ENCODE measurements at places on chromosomes 12 and 14. TPM values are rescaled to one million over a fixed set of nuclear protein-coding genes. Genes with fewer than 3 reads are reported as not detected.

The LBHD2 gene
- total RNA-seq, result not detected

The DACT1 gene
- total RNA-seq, result 0.21 TPM

The HOTAIR gene
- total RNA-seq, result not detected

The LRRC23 gene
- 8.9 TPM for total RNA-seq

The DIABLO gene
- 77.1 TPM for total RNA-seq

The CHURC1 gene
- total RNA-seq, result 70.0 TPM

The RIMBP2 gene
- not detected for total RNA-seq

The RD3L gene
- total RNA-seq, result not detected

The TXNRD1 gene
- 32.6 TPM for total RNA-seq

The AQP6 gene
- 0.14 TPM for total RNA-seq

The SLCO1B3 gene
- total RNA-seq, result not detected

The OAS2 gene
- total RNA-seq, result 0.33 TPM

The LRRIQ1 gene
- 0.79 TPM for total RNA-seq

The LRP1-AS gene
- total RNA-seq, result not detected

The GPRC5D gene
- total RNA-seq, result not detected

The GDF3 gene
- not detected for total RNA-seq

The FAM186B gene
- total RNA-seq, result 0.07 TPM

The A2ML1 gene
- total RNA-seq, result 93.6 TPM

The USP44 gene
- 0.14 TPM for total RNA-seq

The POTEG gene
- total RNA-seq, result not detected

The TOX4 gene
- 26.3 TPM for total RNA-seq

Measured in airway epithelial cell (primary cell).